ENCODE measurements at places on chromosomes 1 and 21. TPM values are rescaled to one million over a fixed set of nuclear protein-coding genes. Genes with fewer than 3 reads are reported as not detected.

Gene ELAPOR1
- total RNA-seq, result 0.39 TPM

Gene GPR3
- 0.20 TPM for total RNA-seq

Gene CYB561D1
- total RNA-seq, result 6.5 TPM

Gene KRTAP12-2
- total RNA-seq, result not detected

Gene ERI3
- 58.5 TPM for total RNA-seq

Gene S100A9
- total RNA-seq, result not detected

Gene DCDC2B
- not detected for total RNA-seq

Gene GIPC2
- 1.4 TPM for total RNA-seq

Gene MAP7D1
- 81.4 TPM for total RNA-seq

Gene LYPD8
- total RNA-seq, result not detected

Gene CTSE
- not detected for total RNA-seq

Gene SLC16A4
- total RNA-seq, result 45.7 TPM

Gene PRRX1
- 269 TPM for total RNA-seq
